Natural killer cell treated with Interleukin-12 subunit alpha and Interleukin-12 subunit beta and Interleukin-15 and Interleukin-18, amount 100 ng/mL, for 72 hours (primary cell): ENCODE measurements at places on chromosomes 12 and 14. TPM values are rescaled to one million over a fixed set of nuclear protein-coding genes. Genes with fewer than 3 reads are reported as not detected.
A peak's percentile ranks its signal among the peaks of the same experiment; 100 is the strongest.

Gene TSPAN19
- not detected for total RNA-seq

Gene CPNE6
- total RNA-seq = not detected

Gene HCAR2
- total RNA-seq = 0.64 TPM

DNA sequence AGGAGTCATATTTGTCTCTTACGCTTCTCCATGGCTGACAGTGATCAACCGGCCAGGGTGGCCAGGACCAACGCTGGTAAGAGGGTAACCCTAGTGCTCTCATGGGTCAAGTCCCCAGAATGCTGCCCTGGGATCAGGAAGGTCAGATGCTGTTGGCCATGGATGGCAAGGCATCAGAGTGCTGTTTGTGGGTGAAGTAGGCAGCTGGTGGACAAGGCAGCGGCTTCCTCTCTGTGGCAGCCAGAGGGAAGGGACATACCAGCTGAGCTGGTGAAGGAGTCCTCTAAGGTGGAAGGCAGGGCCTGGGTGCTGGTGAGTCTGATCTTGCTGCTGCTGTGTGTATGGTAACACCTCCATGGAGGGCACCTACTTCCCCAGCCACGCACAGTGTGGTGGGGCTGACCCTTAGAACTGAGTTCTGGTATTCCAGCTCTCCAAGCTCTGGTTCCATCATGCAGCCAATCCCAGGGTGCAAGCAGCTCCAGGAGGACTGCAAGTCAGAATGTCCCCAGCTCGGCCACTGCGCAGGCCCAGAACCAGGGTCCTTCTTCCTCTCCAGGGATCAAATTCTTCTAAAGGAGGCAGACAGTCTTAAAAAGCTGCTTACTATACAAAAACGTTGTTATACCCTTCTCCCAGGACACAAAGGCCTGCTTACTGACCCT, 13.4 kb upstream of the SMOC1 start:
- DNase-seq = no peak

DNA sequence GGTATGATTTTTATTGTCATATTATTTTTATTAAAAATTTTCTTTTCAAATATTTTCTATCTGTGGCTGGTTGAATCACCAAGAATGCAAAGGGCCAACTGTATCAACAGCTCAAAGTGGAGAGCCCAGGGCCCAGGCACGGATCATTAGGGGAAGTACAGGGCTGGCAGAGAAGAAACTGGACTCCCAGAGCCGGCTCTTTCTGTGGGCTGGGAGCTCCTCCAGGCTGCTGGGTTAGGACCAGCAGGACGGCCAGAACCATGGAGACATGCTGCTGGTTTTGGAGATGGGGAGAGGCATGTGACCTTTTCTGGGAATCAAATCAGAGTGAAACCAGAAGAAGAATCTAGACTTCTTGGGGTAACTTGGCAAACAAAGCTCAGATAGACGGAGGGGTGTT, 220.5 kb downstream of the CACNA1C start:
- no peak for DNase-seq

DNA sequence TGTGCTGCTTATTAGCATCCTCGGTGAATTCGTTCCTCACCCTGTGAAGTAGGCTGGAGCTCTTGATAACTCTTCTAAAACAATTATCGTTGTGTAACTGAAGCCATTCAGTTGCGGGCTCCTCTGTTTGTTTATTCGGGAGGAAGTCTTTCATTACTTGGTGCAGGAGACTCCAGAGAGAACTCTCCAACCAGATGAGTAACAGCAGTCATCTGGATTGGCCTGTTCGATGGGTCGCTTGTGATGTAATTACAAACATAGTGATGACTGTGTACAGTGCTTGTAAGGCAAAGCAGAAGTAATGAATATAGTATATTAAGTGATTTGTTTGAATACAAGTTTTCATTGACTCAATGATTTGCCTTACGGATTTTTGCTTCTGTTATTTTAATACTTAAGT, 10.9 kb downstream of the ATP6V0A2 start:
- DNase-seq = no peak

GRCh38 chr14:52325126-52325525, 11.0 kb downstream of the PTGER2 start:
- DNase-seq = peak; percentile 85

DNA sequence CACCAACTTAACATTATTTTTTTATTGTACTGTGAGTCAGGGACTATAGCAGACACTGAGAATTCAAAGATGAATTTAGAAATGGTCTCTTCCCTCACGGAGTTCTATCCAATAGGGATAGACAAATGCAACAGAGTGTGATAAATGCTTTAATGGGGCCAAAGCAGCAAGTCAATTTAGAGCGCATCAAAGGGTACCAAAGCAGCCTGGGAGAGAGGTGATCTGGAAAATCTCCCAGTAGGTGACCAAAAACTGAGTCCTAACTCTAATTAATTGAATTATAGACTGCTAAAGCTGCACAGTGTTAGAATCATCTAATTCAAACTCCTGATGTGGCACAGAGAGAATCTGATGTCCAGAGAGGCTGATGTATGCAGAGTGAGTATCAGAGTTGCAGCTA, 2.6 kb downstream of the LIN7A start:
- DNase-seq = no peak

- no peak for DNase-seq
These were observed 111.9 kb downstream of the BEGAIN start for GRCh38 chr14:100475268-100475667.

- no peak for DNase-seq
These were observed 10.1 kb downstream of the ANO6 start for GRCh38 chr12:45226021-45226420.

DNA sequence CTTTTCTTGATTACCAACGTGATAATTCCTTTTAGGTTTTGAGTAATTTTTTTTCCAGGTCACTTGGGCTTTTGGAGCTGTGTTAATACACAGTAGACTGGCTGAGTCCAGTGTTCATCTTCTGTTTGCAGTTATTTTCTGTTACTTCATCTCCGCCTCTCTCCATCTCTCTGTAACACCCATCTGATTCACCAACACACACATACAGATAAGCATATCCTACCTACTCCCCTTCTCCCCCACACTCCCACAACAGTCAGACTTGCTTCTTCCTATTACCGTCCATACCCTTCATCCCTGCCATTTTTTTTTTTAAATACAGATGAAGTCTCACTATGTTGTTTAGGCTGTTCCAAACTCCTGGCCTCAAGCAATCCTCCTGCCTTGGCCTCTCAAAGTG, 72.7 kb upstream of the MANSC4 start:
- DNase-seq = no peak

DNA sequence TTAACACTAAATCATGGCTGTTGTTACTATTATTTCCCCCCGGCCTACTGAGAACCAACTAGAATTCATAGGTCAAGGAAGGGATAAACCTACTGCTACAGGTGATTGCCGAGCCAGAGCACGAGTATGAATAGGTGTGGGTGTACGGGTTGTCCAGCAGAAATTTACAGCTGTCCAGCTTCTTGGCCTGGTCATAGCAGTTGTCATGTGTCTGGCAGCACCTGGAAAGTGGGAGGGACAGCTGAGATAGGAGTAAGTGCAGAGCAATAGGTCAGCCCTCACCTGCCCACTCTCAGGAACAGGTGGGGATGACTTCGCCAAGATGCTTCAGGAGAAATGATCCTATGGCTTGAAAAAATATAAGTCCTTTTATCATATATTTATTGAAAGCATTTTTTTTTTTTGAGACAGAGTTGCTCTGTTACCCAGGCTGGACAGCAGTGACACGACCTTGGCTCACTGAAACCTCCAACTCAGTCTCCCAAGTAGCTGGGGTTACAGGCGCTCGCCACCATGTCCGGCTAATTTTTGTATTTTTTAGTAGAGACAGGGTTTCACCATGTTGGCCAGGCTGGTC, 2.6 kb downstream of the PLA2G1B start:
- DNase-seq = no peak

DNA sequence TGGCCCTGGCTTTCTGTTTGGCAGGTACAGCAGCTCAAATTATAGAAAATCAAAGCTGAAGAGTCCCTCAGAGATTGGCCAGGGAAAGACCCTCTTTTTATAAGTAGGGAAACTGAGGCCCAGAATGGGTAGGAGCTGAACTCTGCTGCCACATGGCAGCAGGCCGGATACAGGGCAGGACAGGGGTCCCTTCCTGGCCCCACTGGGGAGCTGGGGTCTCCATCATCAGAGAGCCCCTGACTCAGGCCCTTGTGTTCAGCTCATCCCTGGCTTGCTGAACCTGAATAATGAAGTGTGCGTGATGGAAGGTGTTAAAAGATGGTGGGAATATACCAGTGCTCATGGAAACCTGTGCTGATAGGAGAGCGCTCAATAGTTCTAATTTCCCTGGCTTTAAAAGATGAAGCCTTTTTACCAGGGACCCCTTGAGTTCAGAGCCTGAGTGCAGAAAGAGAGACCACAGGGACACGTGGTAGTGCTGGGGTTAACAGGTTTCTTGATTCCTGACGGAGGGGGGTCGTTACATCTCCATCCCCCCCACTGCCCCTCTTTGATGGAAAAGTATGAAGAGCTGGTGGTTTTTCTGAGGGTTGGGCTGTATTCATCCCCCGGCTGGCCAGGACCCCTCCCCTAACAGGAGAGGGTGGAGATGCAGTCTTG, 4.4 kb downstream of the DLK1 start:
- DNase-seq = peak; percentile 29

- DNase-seq = no peak
These were observed 13.4 kb downstream of the MYL2 start for GRCh38 chr12:110906985-110907384.

GRCh38 chr14:104293231-104293841, 154.9 kb downstream of the KIF26A start:
- no peak for DNase-seq

DNA sequence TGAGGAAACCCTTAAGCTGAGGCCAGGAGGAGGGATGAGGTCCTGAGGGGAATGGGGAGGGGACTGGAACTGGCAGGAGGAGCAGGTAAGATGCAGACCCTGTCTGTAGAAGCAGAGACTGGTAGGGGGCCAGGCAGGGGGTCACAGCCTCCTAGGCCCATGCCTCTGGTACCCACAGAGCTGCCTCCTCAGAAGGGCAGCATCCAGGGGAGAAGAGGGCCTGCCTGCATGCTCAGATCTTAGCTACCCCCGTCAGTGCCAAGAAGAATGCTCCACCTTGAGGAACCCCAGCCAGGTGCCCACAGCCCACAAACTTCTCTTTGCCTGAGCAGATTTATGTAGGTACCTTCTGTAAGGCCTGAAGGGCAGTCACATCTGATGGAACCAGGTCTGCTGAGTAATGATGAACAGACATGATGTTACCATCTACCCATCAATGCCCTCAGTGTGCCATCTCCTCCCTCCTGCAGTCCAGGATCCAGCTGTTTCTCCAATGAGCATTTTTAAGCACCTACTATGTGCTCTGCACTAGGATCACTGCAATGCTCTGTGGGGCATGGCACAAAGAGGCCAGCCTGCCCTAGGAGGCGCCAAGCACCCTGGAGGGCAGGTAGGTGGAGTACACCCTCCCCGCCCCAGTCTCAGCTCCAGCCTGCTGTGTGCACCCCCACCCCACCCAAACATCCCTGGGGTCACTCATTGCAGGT, 24.8 kb upstream of the ZFP36L1 start:
- DNase-seq = no peak

DNA sequence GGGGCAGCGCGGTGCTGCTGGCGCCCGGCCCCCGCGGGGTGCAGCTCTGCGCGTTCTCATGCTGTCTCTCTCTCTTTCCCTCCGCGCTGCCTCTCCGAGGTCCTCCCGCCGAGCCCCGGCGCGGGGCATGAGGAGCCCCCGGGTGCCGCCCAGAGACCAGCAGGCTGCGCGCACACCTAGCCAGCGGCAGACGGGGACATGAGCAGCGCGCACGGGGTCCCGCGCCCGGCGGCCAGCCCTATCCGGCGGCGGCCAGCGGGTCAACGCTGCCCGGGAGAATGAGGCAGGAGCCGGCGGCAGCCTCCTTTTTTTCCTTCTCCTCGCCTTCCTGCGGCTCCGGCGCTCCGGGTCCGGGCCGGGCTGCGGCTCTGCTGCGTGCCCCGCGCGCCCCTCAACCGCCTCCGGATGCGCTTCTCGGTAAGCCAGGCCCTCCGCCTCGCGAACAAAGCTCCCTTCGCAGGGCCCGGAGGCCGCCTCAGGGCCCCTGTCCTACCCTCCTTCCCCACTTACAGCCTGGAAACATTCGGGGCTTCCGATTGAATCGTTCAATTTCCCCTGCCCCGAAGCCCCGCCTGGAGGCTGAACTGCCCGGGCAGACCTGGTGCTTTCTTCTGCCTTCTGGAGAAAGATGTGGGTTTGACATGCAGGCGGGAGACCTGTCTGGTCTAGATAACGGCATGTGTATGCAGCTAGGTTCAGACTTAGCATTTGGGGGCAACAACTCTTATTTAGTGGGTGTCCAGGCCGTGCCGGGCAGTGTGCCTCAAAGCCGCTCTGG, at the start of gene TUNAR:
Gene TUNAR, plus strand, starts transcription at position 72 of the 778 bp plus-strand sequence.
- no peak for DNase-seq

DNA sequence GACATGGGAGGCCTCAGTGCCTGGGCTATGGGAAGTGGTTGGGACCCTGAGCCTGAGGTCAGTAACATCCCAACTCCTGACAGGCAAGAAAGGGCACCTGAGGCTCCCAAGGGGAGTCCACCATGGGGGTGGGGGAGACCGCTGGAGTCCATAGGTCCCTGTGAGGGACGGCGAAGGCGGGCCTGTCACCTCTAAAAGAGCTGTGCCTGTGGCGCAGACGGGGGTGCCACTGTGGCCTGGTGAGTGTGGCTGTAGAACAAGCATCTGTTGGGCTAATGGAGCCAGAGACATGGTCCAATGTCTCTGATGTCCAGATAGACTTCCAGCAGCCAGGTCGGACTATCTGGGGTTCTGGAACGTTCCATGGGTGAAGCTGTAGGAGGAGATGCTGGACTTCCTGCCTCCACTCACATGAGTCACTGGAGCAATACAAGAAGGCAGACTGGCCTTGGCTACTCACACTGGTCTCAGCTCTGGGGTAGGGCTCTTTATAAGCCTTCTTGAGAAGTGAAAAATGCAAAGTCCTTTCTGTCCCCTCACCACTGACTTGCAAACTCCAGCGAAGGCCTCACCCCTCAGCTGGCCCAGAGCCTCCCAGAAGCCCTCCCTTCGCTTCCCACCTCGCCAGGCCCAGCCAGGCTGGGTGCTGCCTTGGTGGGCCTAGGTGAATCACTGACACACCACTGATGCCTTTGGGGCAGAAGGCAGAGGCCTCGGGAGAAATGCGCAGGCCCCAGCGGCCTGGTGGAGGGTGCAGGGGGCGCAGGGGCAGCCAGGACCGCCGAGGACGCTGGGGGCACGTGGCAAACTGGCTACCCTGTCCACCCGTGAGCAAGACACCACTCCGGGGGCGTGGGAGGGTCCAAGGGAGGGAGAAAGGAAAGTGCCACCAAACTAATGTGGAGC, 1.1 kb upstream of the TRAF3 start:
- no peak for DNase-seq

- DNase-seq = no peak
These were observed 6.7 kb upstream of the BATF start for GRCh38 chr14:75515629-75515996.

DNA sequence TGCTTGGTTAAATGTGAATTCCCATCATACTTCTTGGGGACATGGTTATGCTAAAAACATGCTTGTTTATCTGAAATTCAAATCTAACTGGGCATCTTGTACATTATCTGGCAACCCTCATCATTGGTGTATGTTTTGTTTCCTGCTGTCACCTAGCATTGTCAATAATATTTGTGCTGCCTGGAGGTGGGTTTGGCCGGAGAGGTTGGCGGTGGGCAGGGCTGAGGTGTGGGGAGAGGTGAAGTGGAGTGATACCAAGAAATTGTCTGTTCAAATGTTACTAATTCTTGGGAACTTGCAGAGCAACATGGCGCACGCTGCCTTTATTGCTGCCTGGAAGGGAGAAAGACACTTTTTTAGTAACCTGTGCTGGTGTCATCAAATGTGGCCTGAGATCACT, 280.5 kb downstream of the VRK1 start:
- DNase-seq = no peak
